Activated T-cell treated with anti-CD3 and anti-CD28 coated beads for 48 hours (primary cell): ENCODE measurements at places on chromosomes 1 and 21.

DNA sequence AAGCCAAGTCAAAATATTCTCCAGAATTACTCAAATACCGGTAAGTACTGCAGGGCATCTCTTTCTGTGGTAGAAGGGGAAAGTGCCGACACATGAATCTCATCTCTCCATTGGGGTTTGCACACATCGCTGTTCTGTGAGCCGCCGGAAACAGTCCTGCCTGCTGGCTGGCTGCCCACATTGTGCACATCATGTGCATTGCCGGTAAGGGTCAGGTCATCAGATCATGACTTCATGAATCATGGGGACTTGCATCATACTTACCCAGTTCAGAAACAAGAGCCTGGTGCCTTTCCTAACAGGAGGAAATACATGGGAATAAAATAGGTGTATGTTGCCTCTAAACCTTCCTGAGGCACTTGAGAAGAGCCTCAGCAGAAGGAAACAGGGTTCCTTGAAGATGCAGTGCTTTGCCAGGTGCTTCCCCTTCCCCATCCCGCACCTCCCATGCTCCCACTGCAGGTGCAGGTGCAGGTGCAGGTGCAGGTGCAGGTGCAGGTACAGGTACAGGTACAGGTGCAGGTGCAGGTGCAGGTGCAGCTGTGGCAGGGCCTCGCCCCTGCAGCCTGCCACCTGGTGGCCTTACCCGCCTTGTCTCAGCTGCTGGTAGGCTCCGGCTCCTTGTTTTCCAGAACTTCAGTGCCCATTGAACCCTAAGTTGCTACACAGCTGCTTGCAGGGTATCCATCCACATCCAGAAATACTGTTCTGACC lies 26.5 kb downstream of the GPR137B start:
- DNase-seq = no peak

- no peak for DNase-seq
Observed at GRCh38 chr1:202104073-202104472, 18.6 kb upstream of the GPR37L1 start.

DNA sequence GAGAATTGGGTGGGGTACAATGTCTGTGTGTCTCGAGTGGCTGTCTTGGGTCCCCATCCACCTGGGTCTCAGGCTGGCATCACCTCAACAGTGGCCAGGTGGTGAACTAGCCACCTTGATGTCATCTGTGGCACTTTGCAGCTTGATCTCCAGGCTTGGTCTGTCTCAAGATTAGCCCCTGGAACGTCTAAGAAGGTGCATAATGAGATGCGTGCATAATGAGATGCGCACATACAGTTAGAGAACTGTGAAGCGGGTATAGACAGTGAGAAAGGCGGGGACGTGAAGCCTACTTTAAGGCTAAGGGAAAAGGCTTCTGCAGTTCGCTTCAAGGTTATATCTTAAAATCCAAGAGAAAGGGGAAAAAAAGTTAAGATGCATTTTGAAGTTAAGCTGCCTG lies 98.7 kb downstream of the WDR4 start:
- no peak for DNase-seq

- no peak for DNase-seq
Observed at GRCh38 chr1:230641346-230641745, 935 bp upstream of the COG2 start.

- DNase-seq = no peak
Observed at GRCh38 chr21:25080141-25080540, 527.1 kb downstream of the MRPL39 start.
